ENCODE measurements at places on chromosomes 5 and 9.

DNA sequence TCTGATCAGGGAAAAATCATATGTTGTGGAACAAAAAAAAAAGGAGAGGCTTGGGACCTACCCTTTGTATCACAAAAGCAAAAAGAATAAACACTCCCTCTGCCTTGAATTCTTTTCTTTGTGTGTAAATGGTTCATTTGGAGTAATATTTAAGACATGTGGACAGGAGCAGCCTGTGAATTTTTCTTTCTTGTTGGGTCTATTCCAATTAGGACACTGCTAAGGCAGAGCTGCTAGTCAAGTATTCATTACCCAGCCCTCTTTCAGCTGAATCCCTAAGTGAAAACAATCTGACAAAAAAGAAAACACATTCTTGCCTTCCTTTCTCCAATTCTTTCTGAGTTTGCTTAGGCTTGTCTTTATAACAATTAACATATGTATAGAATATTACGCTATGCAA, 330.0 kb downstream of the EBF1 start:
- no peak for DNase-seq

DNA sequence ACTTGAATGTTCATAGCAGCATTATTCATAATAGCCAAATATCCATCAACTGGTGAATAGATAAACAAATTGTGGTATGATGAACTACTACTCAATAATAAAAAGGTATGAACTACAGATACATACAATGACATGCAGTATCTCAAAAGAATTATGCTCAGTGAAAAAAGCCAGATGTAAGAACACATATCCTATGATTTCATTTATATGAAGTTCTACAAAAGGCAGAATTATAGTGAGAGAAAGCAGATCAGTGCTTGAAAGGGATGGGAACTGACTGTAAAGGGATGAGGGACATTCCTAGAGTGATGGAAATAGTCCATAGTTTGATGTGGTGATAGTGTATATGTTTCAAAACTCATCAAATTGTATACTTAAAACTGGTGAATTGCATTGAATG, 339.0 kb downstream of the ENC1 start:
- DNase-seq, result no peak

- DNase-seq, result no peak
These were observed 103.5 kb downstream of the CDC42SE2 start for GRCh38 chr5:131367219-131367860.

DNA sequence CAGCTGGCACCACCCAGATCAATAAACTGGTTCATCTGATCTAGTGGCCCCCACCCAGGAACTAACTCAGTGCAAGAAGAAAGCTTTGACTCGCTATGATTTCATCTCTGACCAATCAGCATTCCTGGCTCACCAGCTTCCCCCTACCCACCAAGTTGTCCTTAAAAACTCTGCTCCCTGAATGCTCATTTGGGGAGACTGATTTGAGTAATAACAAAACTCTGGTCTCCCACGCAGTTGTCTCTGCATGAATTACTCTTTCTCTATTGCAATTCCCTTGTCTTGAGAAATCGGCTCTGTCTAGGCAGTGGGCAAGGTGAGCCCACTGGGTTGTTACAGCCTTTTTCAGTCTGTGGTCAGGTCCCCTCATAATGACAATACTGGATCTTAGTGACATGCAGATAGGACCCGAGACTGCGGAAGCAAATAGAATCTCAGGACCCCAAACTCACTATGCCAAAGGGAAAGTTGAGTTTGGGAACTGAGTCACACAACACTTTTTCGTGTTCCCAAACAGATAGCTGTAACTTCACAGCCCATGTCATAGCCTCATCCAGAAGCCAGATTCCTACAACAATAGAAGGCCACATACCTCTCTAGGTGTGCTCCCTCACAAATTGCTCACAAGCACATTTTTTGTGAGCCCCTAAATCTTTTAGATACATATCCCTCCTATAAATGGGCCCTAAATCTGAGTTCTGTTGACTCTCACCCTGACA, 175.2 kb upstream of the RAI14 start:
- no peak for DNase-seq

DNA sequence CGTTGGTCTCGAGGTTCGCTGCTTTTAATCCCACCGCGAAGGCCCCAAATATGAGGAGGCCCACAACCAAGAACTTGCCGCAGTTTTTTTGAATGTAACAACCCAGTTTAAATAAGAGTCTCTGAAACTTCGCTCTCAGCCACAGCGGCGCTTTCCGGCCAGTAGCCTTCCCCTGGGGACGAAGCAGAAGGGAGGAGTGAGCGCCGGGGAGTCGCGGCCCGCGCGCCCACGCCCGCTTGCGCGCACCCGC, 10.4 kb downstream of the PTCH1 start:
- peak; percentile 50 for DNase-seq

Data from cardiac fibroblast (primary cell).